Lung microvascular endothelial cell (primary cell): ENCODE measurements at places on chromosomes 7 and 10. TPM values are rescaled to one million over a fixed set of nuclear protein-coding genes. Genes with fewer than 3 reads are reported as not detected.

- DNase-seq, result no peak
Observed at GRCh38 chr10:63506554-63506953, 14.6 kb upstream of the REEP3 start.

DNA sequence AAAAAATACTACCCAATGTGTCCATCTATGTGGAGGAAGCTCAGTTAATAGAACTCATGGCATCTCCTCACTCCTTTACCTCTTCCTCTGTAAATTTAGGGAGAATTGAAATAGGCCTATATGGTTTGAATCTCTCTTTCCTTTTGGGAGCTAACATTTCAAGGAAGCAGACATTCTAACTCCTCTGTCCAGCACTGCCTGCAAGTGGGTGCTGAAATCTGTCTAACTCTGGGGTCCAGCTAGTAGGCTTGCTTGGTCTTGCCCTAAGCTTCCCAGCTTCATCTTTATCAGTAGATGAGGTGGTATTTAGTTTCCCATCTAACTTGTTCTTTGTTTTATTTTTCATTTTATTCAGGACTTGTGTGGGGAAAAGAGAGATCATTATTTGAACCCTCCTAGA, 23.2 kb downstream of the CYCS start:
- DNase-seq, result no peak

FAM25A gene
- not detected in 2 replicates for total RNA-seq

GRCh38 chr7:32390210-32390609, 100.0 kb downstream of the LSM5 start:
- DNase-seq, result no peak

DNA sequence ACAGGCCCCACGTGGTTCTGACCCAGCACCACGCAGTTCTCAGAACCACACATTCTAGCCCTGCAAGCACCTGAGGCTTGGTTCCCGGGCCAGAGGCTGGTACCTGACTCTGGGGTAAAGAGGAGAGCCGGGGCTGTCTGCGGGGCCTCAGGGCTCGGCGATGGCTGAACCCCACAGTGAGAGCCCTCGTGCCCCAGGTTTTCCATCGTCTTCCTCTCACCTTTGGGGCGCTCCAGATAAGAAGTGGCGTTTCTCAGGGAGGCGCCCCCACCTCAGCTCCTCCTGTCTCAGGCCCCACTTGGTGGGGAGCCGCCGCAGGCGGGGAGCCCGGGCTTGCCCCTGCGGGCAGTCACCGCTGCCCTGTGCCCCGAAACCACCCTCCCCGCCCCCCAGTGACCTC, 2.2 kb upstream of the LANCL2 start:
- no peak for DNase-seq

DNA sequence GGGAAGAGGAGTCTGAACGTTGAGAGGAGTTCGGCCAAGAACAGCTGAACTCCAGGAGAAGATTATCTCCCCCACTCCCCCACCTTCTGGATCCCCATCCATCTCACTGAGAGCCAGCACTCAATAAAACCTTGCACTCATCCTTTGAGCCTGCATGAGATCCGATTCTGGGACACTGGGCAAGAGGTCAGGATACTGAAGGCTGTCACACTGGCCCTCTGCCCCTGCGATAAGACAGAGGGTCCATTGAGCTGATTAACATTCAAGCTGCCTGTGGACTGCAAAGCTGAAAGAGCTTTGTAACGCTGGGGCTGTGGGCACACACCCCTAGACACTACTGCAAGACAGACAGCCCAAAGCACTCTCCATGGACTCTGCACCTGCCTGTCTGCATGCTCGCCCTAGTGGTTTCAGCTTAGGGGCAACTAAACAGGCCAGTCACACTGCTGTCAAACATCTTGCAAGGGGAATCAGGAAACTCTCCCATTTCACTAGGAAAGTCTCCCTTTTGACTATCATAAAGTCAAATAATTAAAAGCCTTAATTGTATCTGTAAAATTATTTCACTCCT, 42.3 kb upstream of the CNTNAP2 start:
- no peak for DNase-seq

GRCh38 chr10:116278846-116279245, 5.8 kb upstream of the GFRA1 start:
- DNase-seq, result no peak

DNA sequence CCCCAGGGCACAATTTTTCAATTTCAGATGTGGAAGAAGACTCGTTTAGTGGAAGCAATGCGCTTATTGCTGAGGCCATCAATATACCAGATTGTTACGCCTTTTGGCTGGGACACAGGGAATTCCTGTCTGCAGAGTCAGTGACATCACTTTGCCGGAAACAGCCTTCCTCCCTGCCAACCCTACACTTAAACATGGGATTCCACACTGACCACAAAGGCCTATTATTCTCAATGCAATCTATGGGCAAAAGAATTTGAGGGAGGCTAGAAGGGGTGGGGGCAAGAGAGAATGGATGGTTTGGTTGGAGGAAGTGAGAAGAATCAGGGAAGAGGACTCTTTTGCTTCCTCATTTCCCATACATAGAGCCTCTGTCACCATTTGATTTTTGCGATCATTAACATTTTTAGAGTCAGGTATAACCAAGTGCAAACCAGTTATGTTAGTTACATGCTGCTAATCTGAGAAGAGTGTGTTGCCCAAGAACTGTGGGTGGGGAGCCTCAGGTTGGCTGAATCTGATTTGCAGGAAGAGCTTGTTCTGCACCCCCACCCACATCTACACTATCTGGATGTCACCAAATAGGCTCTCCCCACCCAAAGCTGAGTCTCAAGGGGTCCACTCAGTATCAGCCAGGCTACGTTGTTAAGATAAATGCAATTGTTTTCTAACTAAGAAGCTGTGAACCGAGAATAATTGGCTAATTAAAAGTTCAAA, 58.2 kb downstream of the ENTPD1 start:
- peak; percentile 94 for DNase-seq

- peak; percentile 12 for DNase-seq
Observed at GRCh38 chr7:83365746-83366145, 203.1 kb upstream of the PCLO start.

GPR141 gene
- total RNA-seq, result under 0.01 TPM in 1 of 2 replicates, not detected in the other

DNA sequence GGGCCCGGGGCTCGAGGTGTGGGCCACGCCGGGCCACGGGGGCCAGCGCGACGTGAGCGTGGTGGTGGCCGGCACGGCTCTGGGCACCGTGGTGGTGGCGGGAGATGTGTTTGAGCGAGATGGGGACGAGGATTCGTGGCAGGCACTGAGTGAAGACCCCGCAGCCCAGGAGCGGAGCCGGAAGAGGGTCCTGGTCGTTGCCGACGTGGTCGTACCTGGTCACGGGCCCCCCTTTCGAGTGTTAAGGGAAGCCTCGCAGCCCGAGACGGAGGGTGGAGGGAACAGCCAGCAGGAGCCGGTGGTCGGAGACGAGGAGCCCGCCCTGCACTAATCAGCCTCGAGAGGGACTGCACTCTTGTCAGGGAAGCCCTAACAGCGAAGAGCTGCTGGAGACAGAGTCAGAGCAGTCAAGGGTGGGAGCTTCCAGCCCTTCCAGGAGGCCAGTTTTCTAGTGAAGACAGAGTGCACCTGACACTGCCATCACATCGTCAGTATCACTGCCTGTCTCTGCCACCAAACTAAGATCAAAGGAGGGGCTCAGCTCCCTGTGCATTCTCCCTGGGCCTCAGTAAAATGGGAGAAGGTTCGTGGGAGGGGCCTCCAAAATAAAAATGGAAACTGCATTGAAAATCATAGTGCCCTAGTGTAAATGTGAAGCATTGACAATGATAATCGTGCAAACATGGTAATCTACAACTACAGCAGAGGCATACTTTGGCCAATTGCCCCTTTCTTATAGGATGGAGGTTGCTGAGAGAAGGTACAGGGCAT, 1.3 kb downstream of the MBLAC1 start:
- DNase-seq, result no peak

GRCh38 chr7:66698652-66699205, 41.8 kb upstream of the RABGEF1 start:
- DNase-seq, result no peak

GRCh38 chr7:92953657-92954056, 117.3 kb upstream of the CDK6 start:
- no peak for DNase-seq

CDNF gene
- 0.40 and 0.44 TPM in 2 replicates for total RNA-seq

ACTL6B gene
- not detected in 2 replicates for total RNA-seq

DNA sequence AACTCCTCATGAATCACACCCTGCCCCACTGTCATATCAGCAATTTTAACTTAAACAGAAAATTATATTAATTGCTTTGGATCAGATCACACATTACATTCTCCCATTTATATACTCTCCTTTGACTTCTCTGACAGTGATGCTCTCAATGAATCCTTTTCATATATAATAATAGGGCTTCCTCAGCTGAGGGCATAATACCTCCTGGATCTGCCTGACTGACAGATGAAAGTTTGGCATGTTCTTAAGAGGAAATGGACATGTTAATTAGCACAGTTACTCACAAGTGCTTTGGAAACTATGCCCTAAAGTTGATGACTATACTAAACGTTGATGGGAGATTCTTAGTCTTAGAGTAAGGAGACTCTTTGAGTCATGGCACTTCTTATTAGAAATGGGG, 478.2 kb upstream of the LRRN3 start:
- no peak for DNase-seq

SPDYE2B gene
- not detected in 2 replicates for total RNA-seq

BZW2 gene
- 56.9 and 73.2 TPM in 2 replicates for total RNA-seq

AS3MT gene
- 0.60 and 0.65 TPM in 2 replicates for total RNA-seq

DNA sequence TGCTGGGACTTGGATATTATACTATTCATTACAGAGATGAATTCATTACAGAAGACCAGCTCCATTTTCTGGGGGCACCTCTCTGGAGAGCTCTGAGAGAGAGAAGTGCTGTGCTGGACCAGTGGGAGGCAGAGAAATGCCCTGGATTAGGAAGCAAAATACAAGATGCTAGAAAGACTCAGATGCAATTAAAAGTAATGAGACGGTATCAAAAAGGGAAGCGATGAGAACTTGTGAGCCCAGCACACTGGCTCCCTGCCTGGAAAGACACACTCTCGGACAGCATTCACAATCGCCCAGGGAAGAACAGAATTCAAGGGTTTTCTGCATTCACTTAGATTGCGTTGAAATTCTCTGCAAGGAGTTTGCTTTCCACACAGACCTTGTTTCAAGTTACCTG, 3.5 kb upstream of the FRAT2 start:
- no peak for DNase-seq

- DNase-seq, result no peak
Observed at GRCh38 chr10:91111060-91111459, 109.4 kb upstream of the PCGF5 start.

DNA sequence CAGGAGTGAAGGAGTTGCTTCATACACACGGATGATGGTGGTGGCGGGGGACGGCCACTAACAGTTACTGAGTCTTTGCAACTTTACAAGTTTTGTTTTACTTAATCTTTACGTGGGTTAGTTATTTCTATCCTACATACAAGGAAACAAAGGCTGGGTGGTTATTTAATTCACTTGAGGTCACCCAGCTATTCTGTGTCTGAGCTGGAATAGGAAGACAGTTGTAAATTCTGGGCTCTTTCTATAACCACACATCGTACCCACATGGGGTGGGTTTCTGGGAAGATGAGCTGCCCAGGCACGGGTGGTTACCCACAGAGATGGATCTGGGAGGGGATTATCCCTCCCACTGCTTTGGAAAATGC, 137.9 kb downstream of the ANLN start:
- no peak for DNase-seq

DNA sequence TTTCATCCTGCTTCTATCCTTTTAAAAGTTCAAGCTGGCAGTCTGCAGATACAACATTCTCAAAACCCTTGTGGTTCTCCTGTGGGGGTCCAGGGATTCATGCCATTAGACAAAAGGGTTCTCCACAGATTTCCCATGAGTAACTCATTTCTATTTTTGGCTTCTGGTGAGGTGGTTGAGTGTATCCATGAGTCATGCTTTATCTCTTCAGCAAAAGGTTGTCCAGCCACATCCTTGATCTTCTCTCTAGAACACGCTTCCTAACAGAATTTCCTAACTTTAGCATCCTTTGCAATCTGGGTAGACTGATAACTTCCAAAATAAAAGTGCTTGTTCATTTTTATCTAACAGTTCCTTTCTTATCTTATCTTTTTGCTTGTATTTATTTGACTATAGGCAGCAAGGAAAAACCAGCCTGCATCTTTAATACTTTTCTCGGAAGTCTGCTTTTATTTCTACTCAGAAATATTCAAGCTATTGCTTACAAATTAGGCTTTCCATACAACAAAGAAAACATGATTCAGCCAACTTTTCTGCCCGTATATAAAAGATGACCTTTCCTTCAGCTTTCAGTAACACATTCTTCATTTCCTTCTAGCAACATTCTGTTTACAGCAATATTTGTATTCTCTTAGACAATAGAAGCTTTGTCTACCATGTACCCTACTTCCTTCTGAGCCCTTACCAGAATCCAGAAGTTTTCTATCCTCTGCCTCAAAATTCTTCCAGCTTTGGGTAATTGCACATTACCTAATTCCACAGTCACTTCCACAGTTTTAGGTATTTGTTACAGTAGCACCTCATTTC, 79.3 kb upstream of the IL6 start:
- DNase-seq, result peak; percentile 86

DNA sequence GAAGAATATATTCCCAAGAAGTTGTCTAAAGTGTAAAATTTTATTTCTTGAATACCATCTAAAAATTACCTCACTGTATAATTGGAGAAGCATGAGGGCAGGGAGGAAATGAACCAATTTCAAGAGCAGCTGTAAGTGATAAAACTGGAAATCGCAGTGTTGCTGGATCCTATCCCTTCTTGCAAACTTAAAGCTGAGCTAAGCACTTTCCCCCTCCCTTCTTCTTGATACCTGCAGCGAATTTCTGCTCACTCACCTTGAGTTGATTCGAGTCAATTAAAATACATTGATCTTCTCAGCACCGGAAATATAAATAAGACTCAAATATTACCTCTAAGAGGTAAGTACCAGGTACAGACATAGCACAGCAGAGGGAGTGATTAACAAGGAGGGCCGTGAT, 65.5 kb downstream of the ARMC3 start:
- no peak for DNase-seq

DNA sequence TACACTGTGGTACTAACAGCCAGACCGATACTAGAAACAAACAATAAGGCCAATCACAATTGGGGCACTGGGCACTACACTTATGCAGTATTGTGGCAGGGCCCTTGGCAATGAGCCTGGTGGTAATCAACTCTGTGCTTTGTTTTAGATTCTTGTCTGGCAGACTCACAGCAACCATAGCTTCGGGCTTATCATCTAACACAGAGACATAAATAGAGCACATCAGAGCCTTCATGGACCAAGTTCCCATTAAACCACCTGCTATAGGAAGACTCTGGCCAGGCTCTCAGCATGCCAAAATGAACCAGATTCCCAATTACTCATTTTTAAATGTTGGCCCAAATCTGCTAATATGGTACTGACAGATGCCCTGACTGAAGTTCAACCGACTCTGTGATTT, 218.6 kb downstream of the DGKI start:
- no peak for DNase-seq

- DNase-seq, result no peak
Observed at GRCh38 chr10:112756235-112756527, 193.9 kb upstream of the TCF7L2 start.

GRCh38 chr10:88949912-88950837, 2.4 kb downstream of the ACTA2 start:
- DNase-seq, result peak; percentile 16

FLNC gene
- 122 and 131 TPM in 2 replicates for total RNA-seq

DNA sequence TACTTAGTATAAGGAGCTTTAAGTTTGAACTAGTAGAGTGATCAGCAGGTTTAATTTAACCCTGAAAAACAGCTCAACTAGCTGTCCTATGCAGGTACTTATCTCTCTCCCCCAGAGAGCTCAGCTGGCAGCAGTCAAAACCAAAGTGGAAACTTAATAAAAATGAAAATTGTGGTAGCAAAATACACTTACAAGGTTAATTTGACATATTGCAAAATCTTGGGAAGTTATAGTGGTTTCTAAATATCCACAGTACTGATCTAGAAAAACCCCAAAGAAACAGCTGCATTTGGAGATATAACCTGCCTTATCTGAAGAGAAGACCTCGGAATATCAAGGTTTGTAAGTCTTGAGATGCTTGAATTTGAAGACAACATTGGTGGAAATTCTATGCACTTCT, 269.2 kb downstream of the RNLS start:
- no peak for DNase-seq
